Stimulated activated naive CD8-positive, alpha-beta T cell treated with anti-CD3 and anti-CD28 coated beads, Interleukin-15, Interleukin-2, amounts not matched to agents 100 U/mL and 50 U/mL, for 24 hours (primary cell): ENCODE measurements at places on chromosomes 4 and X.
A peak's percentile ranks its signal among the peaks of the same experiment; 100 is the strongest.

GRCh38 chrX:39556056-39556455 is 541.7 kb downstream of the BCOR start:
- no peak for DNase-seq

DNA sequence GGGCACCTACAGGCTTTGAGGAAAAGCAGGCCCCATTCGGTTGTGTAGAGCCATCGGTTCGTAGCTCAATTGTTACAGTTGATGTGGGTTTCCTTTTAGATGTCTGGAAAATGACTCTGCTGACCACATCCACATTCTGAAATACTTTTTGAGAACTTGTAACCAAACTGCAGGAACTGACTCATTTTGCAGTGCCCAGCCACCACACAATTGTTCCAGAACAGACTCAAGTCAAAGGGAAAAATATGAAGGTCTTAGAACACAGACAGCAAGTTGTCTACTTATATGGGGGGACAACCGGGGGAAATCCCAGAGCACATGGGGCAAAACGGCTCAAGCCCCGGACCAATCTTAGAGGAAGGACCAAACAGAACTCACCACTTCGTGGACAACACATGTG is 557.6 kb upstream of the DIPK2B start:
- no peak for DNase-seq

DNA sequence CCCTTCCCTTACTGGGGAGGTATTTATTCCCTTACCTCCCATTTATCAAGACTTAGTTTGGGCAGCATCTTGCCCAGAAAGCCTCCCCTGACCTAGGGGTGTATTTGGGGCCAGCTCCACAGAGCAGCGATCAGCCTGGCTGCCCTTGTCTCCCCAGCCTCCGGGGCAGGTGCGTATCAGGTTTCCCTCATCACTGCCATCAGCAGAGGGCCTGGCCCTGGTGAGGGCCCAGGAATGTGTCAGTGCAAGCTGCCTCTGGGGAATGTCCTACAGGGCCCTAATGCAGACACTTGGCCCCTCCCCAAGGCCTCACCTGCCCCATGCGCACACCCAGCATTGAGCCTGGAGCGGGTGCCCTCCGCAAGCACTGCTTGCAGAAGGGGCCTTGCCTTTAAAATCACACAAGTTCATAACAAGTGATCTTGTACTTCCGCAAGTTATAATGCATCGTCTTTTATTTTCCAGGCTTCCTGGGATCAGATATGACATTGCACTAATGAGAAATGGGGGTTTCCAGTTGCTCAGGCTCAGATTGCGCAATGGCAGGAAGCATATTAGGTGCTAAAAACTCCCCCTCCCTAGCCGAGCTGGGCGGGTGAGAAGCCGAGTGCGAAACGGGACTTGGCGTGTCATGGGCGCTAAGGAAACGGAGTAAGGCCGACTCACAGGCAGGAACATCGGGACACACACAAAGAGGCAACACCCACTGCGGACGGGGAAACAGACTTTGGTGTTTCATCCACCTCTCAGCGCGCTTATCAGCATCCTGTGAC is 25.4 kb upstream of the AFAP1 start:
- no peak for DNase-seq

DNA sequence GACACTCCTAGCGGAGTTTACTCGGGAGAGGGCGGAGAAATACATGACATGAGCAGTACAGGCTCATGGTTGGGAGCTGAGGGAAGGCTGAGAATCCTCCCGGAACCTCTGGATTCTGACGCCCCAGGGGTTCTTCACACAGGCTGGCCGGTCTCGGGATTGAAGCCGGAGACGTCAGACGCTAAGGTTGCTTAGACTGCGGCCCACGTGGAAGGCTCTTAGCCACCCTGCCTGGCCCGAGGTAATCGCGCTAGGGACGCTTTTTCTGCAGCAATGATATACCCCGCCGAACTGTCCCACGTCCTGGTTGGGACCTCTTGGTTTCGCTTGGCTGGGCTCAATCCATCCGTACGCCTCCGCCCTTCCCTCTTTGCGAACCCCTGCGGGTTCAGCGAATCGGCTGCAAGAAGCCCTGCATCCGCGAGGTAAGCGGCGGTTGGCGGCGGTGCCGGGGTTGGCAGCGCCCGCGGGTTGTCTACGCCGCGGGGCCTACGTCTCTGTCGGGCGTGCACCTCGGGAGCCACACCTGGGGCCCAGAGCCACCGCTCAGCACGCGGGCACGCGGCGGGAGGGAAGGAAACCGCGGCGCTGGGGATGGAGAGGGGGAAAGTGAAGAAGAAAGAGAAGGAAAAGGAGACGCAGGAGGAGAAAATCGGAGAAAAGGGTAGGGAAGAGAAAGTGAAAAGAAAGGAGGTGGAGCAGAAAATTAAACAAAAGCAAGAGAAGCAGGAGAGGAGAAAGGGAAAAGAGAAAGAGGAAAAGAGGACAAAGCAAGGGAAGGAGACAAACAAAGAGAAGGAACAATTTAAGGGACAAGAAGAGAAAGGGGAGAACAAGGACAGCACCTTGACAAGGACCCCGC is at the start of gene ARL9:
ARL9 (plus strand) TSS at position 523 of the 862 bp plus-strand sequence; CDS start at position 595, 72 bp downstream.
- peak; percentile 69 for DNase-seq

- no peak for DNase-seq
Measured at GRCh38 chr4:26386386-26386785, 65.6 kb downstream of the RBPJ start.

DNA sequence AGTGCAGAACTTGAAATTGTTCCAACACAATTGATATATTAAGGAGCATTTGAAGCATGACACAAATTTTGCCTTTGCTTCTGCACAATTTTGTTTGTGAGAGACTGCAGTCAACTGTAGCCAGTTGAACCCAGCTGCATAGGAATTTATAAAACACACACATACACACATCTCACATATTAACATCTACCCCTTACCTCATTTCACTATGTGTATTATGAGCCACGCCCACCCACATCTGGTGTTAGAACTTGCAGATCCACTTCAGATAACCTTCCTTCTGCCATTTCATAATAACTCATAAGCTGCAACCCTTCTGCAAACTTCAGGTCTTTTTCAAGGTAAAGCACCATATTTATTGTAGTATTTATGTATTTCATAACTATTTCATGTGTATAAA is 188.1 kb upstream of the WDFY3 start:
- DNase-seq = no peak

DNA sequence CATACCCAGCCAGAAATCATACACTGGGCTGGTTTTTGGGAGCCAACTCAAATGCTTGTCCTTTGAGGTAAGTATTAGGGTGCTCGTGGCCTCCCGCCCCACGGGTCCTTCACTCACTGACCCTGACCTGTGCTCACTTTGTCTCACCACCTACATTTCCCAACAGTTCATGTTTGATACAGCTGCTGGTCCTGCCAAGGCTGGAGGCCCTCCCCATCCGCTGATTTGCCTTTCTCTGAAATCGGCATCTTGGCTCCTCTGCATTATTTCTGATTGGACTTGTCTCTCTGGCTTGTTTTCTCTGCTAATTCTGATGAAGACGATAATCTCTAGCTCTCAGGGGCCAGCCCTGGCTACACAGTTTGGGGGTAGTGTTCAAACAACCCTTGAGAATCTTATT is 70.2 kb downstream of the SORBS2 start:
- no peak for DNase-seq

GRCh38 chr4:123186731-123187130 is 209.9 kb upstream of the SPRY1 start:
- no peak for DNase-seq

DNA sequence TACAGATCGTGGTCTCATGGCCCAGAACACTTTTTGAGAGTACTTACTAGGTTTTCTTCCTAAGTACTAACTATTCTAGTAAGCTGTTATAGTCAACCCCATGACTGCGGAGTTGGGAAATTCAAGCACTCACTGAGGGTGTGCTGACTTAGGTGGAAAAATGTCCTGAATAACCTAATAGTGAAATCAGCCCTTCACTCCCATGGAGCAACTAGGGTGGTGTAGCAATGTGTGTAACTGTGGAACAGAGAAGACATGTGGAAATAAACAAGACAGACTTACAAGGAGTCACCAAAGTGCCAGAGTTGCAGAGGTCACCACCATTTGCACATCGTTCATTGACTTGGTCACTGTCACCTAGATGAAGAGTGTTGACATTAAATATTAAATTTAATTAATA is 12.1 kb upstream of the VSIG4 start:
- DNase-seq = no peak

DNA sequence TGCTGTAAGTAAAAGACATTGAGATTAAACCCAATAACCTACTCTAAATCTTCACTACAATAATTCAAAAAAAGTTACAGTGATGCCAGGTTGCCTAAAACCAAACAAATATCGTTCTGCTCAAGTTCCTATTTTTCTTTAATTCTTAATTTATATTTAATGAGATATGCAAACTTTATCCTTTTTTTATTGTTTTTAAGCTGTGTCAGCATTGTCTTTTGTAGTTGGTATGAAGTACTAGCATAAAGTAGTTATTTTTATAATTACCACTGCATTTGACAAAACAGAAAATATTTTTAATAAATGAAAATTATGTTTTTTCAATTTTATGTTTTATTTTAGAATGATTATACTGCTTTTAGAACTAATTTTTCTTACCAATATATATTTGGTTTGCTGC is 1431.1 kb upstream of the PCDH7 start:
- DNase-seq = no peak

DNA sequence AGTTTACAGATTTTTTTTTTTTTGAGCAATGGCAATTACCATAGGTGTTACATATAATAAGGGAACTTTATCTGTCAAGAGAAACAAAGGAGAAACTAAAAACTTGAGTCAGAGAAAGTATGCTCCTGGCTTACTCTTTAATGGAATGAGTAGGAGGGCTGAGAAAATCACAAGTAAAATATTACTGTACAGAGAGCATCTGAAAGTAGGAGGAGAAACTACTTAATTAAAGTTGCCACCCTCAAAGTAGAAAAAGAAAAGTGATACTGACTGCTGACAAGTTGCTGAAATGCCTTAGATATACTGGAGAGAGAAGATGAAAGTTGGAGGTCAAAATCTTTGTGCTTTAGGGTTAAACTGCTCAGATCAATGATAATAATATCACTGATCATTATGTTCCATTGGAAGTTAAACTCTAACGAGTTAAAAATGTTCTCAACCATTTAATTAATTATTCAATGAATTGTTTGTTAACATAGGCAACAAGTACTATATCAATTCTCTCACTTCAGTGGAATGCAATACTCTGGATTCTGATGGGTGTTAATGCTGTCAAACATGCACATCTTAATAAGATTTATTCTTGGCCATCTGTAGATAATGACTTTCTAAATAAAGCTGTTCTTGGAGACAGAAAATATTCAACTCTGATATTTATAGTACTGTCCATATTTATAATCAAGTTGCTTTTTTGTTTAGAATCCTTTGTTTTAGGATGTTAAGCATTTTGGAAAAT is 61.2 kb upstream of the CAMK2D start:
- no peak for DNase-seq

GRCh38 chr4:172489861-172490260 is 676.7 kb downstream of the GALNTL6 start:
- DNase-seq = no peak

DNA sequence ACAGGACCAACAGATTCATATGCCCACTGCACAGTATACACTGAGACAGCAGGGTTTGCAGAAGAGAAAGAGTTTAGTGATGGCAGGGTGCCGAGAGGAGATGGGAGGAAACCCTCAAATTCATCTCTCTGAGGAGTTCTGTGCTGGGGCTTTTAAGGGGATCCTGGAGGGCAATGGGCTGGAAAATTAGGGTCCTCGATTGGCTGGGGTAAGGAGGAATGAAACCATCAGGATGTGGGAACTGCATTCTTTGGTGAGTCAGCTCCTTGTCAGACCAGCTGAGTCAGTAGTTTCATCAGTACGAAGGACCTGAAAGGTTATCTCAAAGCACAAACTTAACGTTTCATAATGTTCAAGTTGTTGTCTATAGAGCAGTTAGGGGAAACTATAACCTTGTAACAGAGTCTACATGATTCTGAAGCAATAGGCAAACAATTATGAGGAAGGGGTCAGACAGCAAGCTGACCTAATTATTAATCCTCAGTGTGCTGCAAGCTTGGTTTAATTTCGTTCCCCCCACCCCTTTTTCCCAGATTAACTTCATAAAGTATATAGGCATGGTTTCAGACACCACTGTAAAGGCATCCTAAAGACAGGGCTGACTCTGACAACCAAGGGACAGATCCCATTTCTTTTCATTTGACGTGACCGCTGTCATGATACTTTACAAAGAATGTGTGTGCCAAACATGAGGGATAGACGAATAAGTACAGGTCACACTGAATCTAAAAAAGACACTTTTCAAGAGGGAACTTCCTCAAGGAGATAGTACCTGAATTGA is 1.5 kb upstream of the MSMO1 start:
- DNase-seq = peak; percentile 7

DNA sequence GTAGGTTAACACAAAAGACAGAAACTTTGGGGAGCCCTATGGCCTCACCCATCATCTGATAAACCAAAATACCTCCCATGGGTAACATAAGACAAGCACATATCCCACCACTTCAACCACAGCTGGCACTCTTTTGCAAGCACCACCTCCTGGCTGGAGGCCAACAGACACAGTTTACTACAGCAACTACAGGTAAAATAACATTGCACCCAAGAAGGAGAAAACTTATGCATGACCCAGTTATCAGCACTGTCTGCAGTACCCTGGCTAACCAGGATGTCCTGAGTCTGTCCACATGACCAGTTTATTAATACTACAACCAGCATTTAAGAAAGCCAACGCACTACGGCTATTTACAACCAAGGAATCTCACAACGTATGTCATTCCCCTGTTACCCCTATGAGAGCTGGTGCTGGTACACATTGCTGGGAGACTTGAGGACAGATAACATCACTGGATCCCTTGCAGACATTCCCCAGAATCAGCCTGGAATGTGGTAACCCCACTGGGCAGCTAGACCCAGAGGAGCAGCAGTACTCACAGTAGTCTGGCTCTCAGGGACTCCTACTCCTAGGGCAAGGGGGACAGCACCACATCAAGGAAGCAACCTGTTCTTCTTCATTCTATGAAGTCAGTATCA is 32.0 kb downstream of the ELF2 start:
- DNase-seq = no peak

GRCh38 chrX:134692233-134692632 is 34.0 kb upstream of the PLAC1 start:
- no peak for DNase-seq

- no peak for DNase-seq
Measured at GRCh38 chr4:41912546-41912945, 22.7 kb upstream of the TMEM33 start.

DNA sequence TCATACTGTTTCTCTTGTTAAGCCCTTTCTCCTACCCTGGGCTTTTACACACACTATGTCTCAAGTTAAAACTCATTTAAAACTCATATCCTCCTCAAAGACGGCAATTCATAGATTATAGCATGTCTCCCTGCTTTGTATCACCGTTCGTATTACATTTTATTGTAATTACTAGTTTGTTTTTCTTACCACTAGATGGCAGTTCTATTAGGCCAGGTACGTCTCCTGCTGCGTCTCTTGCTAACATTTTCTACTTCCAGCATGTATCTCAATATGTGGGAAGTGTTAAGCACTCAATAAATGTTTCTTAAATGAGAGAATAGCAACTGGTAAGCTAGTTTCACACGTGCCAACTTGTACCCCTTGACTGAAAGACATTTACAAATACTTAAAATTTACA is 450.3 kb upstream of the PCDH7 start:
- DNase-seq = no peak

- DNase-seq = no peak
Measured at GRCh38 chr4:31366041-31366440, 645.9 kb downstream of the PCDH7 start.
